Adrenal gland (tissue), 19 donors: ENCODE measurements at places on chromosomes 2 and 18.

DNA sequence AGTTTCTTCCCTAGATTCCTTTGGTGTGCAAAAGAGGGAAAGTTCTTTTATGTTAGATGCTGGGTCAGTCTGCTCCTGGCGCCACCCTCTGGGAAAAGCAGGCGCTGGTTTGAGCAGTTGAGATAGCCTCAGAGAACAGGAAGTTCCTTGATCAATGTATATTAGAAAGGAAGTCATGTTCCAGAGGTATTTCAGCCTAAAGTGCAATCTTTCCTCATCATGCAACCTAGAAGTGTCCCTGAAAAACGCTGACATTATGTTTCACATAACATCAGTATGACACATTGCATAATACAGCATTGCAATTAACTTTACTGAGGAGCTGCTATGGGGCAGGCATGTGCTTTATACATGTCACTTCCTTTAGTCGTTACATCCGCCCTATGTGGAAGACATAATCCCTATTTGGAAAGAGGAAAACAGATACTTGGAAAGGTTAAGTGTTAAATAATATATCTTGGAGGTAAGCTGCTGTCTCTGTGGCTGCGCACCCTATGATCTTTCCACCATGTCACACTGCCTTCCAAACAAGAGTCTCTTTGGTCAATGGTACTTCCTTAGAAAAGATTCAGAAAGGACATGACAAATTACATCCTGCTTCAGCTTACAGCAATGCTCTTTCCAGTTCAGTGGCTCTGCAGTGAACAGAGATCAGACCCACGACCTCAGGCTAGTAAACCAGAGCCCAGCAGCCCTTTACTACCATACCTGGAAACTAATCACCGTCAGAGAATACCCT, 369.7 kb downstream of the RAD51AP2 start:
- no peak for DNase-seq

DNA sequence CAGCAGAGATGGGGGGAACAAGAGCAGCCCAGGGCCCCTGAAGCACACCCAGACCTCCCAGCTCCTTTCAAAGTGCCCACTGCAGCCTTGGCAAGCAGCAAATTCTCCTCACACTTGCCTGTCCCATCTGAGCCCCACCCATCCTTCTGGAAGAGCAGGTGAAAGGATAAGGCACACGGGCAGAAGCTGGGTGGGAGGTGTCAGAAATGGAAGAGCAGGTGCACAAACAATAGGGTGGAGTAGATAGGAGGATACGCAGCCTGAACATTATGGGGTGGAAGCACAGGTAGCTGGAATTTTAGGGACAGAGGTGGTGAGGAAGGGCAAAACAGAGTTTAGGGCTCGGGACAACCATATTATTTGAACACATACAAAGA, 69.2 kb downstream of the TNS1 start:
- no peak for DNase-seq

GRCh38 chr2:111119822-111120252, 877 bp upstream of the BCL2L11 start:
- no peak for DNase-seq

DNA sequence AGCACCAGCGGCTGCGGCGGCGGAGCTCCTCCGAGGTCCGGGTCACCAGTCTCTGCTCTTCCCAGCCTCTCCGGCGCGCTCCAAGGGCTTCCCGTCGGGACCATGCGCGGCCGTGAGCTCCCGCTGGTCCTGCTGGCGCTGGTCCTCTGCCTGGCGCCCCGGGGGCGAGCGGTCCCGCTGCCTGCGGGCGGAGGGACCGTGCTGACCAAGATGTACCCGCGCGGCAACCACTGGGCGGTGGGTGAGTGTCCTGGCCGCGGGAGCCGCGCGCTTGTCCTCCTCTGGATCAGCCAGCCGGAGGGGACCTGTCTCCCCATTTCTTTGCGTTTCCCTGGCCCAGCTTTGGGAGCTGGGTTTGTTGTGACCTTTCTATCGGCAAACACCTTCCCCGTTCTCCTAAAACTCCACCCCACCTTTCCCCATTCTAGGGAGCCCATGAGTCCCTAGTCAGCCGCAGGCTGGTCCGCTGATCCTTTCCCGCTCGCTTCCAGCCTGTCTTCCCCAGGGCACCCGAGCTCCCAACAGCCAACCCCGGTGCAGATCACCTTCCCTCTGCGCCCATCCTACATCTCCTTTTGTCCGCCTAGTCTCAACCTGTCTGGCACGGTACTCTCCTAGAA, 316 bp downstream of the GRP start:
- DNase-seq, result no peak

DNA sequence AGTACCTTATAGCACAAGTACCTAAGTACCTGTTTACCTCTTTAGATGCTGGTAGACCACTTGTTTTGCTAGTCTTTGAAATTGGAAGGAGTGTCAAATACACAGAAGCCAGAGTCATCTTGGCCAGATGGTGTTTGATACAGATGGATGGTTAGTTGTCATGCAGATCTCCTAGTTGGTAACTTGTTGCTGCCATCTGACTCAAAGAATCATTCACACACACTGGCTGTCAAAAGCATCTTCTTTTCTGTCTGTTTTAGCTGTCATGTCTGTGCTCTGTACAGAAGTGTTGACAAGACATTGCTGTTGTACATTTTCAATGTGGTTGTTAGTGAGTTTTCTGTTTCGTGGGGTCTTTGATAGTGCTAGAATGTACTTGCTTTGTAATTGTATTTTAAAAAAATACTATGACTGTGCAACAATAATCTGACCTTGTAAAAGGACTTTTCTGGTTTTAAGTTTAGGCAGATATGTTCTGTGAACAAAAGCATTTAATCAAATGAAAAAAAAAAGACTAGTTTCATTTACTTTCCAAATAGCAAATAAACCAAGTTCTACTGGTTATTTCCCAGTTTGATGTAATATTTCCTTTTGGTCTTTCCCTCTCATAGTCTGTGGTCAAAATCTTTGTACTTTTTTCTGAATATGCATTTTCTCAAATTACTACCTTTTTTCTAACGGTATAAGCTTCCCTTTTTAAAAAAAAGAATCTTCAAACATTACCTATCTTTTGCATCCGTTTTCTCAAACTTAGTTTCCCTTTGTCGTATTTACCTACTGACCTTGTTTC, 39.9 kb downstream of the TANK start:
- DNase-seq, result no peak

DNA sequence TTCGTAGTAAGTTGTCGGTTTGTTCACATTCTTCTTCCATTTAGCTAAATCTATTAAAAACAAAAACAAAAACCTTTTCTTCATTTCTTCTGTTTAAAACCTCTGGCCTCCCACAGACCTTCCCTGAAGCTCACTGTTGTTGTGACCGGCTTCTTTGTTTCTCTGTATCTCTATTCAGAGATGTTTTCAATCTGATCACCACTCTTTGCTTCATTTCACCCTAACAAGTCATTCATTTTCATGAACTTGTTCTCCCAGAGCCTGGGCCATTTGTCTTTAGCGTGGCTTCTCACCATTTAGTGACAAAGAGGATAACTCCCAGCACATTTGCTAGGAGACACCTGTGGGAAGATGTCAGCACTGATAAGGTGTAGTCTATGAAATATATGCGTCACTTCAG, 794.2 kb downstream of the ERBB4 start:
- DNase-seq, result no peak

GRCh38 chr2:45435316-45435715, 175.8 kb downstream of the SRBD1 start:
- peak; percentile 50 for DNase-seq
